IMR-90 (cell line): ENCODE measurements at places on chromosomes 5 and 9.
A peak's percentile ranks its signal among the peaks of the same experiment; 100 is the strongest.

DNA sequence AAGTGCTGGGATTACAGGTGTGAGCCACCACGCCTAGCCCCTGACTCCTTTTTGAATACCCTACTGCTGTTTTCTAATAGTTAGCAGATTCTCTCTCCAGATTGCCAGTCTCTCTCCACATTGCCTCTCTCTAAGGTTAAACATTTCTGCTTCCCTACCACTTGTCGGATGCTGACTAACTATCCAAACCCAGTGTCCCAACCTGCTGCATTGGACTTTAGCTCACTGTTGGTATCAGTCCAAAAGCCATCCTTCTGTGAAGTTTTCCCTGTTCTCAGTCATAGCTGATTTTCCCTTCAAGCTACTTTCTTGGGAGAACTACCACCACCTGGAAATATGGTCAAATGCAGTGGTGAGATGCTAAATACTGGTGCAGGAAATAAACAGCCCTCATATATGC lies 48.7 kb downstream of the TLR4 start:
- no peak for DNase-seq

- DNase-seq = peak; percentile 70
These were observed 88.4 kb downstream of the ENC1 start for GRCh38 chr5:74552101-74552500.

DNA sequence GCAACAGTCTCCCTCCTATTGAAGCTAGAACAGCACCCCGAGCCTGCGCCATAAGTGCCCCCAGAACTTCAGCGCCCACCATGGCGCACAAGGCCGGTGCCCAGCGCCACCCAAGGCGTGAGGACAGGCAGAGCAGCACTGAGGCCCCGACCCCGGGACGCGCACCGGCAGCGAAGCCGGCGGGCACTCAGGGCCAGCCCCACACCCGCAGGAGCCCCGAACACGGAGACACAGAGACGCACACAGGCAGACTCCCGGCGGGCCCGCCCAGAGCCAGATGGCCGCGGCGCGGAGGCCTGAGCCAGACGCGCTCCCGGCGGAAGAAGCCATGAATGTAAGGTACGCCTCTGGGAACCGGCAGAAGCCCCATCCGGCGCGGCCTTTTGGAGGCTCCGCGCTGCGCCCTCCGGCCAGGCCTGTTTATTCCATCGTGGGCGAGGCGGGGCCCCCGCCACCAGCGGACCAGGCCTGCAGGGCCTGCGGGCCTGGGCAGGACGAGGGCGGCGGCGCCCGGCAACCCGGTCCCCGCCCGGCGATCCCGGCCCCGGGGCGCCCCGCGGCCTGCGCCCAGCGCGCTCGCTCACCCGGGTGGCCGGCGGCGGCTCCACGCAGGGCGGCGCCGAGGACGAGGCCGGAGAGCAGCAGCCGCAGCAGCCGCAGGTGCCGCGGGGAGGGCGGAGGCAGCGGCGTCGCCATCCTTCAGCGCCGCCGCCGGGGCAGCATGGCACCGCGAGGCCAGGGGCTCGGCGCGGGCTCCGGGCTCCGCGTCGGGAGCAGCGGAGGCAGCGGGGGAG lies 486 bp downstream of the NPDC1 start:
- DNase-seq = peak; percentile 38

GRCh38 chr5:170443624-170444023 lies 54.5 kb upstream of the KCNMB1 start:
- no peak for DNase-seq

- no peak for DNase-seq
These were observed 586 bp upstream of the FCHO2 start for GRCh38 chr5:72955143-72955767.

GRCh38 chr5:116898917-116899316 lies 324.3 kb upstream of the SEMA6A start:
- DNase-seq = no peak

DNA sequence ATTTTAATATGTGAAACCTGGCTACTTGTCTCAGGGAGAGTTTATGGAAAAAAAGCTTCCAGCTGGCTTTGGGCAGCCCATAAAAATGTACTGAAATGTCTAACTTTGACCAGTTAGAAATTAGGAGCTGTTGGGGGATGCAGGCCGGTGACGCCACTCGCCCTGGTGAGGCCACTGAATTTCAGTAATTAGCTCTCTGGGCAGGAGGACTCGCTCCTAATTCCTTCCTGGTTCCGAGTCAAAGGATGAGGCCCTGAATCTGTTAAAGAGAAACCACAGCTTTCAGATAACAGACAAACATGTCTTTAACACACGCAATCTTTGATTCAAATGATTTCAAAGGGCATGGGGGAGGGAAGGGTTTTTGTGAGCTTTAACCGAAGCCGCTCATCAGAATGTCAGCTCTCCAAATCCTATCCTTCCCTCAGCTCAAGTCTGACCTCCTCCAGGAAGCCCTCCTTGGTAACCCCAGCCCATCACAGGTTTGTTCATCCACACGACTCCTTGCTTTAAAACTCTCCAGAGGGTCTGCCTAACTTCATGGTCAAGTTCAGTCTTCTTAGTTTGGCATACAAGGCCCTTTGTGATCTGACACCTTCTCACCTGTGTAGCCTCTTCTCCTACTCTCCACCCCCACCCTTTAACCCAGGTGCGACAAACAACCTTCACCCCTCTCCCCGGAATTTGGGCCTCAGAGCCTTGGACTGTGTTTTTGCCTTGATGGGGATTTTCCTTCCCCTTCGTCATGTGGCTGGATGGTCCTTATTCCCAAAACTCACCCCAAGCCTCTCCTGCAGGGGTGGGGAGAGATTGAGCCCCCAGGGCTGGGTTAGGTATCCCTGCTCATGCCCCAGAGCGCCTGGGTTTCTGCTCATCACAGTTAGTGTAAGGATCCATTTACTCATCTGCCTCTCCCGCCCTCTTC lies 13.6 kb upstream of the PHF19 start:
- DNase-seq = no peak

GRCh38 chr5:67246108-67246507 lies 49.5 kb upstream of the CD180 start:
- DNase-seq = peak; percentile 82

- DNase-seq = no peak
These were observed 5.6 kb downstream of the OTULINL start for GRCh38 chr5:14587150-14587549.

DNA sequence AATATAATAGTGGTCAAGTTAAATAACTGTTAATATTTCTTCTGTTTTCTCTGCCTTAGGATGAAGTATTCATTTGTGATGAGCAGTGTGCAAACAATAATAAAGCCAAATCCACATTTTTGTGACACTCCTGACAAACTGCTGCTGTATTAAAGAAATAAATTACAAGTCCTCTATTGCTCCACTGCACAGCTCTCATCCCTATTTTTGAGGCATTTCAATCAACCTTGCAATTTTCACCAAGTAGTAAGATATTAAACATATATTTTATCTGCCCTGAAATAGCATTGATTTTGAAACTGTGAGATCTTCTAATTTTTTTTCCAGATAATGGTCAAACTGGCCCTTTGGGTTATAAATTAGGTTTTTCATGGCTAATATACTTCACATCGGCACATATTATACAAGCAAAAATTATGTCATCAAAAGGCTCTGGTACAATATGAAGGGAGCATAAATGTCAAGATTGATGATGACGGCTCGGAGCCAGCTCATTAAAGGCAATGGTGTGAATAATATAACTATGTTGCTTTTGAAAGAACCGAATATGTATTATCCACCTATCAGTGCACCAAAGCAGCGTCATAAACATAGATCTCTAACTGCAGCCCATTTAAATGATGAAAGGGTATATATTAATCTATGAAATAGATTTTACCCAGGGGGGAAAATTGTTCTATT lies 764.9 kb downstream of the DNAH5 start:
- DNase-seq = no peak

- DNase-seq = no peak
These were observed 901 bp upstream of the SLC12A7 start for GRCh38 chr5:1112596-1113331.

GRCh38 chr5:1547236-1547635 lies 23.5 kb upstream of the LPCAT1 start:
- DNase-seq = no peak

GRCh38 chr5:147675168-147675567 lies 107.4 kb downstream of the JAKMIP2 start:
- no peak for DNase-seq

GRCh38 chr9:120436983-120437475 lies 142.9 kb downstream of the CDK5RAP2 start:
- no peak for DNase-seq

GRCh38 chr9:82116556-82116955 lies 128.0 kb downstream of the SPATA31D1 start:
- DNase-seq = no peak

- DNase-seq = no peak
These were observed 46.0 kb upstream of the FSTL4 start for GRCh38 chr5:133658327-133658726.

GRCh38 chr5:148904440-148904839 lies 78.0 kb downstream of the ADRB2 start:
- DNase-seq = no peak

DNA sequence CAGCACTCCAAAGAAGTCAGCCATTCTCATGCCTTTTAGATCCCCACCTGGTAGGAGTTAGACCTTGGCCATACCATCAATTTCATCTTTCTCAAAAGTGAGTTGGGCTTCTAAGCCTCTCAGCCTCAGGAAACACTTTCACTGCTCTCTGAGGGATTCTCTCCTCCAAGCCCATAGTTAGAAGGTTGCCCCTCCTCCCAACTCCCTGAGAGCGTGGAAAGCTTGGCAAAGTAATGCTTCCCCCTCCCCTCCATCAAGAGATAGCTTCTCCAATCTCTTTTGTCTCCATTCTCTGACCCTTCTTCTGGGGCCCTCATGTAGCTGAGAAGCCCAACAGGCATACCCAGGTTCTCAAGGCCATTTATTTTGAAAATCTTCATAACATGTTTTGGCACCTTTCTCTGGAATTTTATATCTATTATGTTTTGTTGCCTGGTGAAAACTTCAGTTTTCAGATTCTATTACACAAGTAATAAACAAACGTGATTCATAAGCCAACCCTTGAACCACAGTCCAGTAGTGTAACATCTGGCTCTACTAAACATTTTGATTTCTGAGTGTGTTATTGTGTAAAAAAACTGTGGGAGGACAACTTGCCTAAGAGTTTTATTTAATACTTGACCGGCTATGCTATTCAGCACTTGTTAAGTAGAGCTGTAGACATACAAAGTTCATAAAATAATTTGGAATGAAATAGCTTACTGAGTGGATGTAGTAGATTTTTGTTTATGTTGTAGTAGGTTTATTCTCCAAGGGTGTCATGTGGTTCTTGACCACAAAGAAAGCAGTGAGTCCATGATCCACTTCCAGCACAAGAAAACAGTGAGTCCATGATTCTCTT lies 17.1 kb downstream of the LVRN start:
- peak; percentile 90 for DNase-seq

GRCh38 chr5:44388321-44389089 lies 715 bp downstream of the FGF10 start:
- DNase-seq = peak; percentile 2

DNA sequence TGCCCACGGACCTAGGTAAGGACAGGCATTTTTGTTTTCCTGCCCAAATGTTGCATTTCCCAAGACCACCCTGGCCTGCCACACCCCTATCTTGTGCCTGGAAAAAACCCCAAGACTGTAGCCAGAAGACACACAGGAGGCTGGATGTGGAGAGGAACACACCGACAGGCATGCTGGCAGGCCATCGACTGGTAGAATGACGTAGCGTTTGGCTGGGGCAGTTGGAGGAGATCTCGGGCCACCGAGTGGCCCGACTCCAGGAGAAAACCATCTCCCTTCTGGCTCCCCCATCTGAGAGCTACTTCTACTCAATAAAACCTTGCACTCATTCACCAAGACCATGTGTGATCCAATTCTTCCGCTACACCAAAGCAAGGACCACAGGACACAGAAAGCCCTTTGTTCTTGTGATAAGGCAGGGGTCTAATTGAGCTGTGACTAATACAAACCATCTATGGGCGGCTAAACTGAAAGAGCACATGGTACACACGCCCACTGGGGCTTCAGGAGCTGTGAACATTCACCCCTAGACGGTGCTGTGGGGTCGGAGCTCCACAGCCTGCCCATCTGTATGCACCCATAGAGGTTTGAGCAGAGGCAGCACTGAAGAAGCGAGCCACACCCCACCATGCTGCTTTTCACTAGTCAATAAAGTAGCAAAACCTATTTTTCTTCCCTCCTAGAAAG lies 38.9 kb upstream of the N4BP3 start:
- DNase-seq = no peak

- no peak for DNase-seq
These were observed 215.3 kb downstream of the MEF2C start for GRCh38 chr5:88667496-88668201.

DNA sequence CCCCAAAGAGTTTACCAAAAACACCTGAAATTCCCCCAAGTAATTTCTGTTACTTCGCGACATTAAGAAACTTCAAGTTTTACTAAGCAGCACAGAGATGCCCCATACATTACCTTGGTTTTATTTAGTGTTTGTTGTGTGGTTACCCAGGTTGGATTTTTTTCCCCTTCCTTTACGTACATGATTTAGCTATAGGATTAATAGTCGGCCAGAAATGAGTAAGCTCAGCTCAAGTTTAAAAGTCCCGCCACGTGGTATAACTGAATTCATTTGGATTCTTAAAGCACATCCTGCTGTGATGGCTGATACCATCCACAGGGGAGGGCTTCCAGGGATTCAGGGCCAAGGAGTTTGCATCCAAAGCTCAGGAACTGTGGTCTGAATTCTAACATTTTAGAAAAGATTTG lies 75.9 kb downstream of the DAP start:
- no peak for DNase-seq

- DNase-seq = peak; percentile 7
These were observed 81.1 kb upstream of the EPB41L4B start for GRCh38 chr9:109401990-109402318.

- no peak for DNase-seq
These were observed 22.5 kb upstream of the ARL14EPL start for GRCh38 chr5:116009806-116010205.

DNA sequence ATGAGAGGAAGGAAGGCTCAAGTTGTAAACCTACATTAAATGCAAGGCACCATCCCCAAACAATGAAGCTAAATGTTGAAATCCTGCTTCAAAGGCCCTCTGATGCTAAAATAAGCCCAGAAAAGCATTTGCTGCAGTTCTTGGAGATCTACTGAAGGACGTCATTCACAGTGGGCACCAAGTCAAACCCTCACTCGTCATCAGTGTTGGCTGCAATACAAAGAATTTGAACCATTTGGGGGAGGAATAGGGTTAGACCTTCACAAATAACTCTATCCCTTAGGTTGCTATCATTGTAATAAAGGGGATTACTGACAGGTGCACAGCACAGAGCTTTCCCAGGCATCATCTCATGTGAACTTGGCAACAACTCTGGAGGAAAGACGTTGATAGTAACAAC lies 9.3 kb upstream of the MEGF9 start:
- DNase-seq = peak; percentile 91

DNA sequence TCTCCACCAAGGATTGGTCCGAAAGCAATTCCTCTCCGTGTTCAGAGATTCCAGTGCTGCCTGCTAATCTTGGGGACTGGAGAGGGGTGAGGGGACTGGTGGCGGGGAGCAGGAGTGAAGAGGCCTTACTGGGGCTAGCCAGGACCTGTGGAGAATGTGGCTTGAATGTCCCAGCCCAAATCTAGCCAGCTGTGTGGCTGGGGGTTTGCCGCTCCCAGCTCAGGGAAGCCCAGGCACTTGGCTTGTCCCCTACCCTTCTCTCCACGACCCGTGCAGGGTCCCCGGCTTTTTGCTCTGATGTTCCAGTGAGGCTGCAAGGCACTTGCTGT lies 2.4 kb downstream of the N4BP3 start:
- no peak for DNase-seq

- no peak for DNase-seq
These were observed 17.4 kb downstream of the VCP start for GRCh38 chr9:35054871-35055644.

- no peak for DNase-seq
These were observed 27.7 kb downstream of the PCDHB15 start for GRCh38 chr5:141272906-141273305.
